A549 treated with ZK216348 at 1 μM for 4 hours (cell line): ENCODE measurements at places on chromosomes 6 and 20. TPM values are rescaled to one million over a fixed set of nuclear protein-coding genes. Genes with fewer than 3 reads are reported as not detected.

PROKR2 gene
- total RNA-seq, result not detected in 5 replicates

TSPO2 gene
- total RNA-seq, result not detected in 5 replicates

FAM83B gene
- 0.07 to 0.08 TPM (median 0.07 TPM) in 3 of 5 replicates, not detected in the others for total RNA-seq

MTHFD1L gene
- 37.0 to 47.5 TPM (median 44.3 TPM) in 5 replicates for total RNA-seq

KCNK16 gene
- total RNA-seq, result not detected in 5 replicates

ZSCAN23 gene
- not detected in 5 replicates for total RNA-seq

EFCAB8 gene
- total RNA-seq, result not detected in 5 replicates
